ENCODE measurements at places on chromosomes 7 and 10.
A peak's percentile ranks its signal among the peaks of the same experiment; 100 is the strongest.

DNA sequence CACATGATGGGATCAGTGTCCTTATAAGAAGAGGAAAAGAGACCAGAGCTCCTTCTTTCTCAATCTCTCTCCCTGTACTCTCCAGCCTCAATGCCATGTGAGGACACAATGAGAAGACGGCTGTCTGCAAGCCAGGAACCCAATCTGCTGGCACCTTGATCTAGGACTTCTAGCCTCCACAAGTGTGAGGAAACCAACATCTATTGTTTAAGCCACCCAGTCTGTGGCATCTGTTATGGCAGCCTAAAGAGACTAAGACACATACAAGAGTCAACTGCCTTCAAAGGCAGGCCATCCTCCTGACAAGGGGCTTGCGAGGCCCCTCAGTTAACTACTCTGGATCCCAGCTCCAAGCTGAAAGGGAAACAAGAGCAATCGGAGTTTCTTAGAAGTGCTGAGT is 218.2 kb upstream of the FRMD4A start:
- DNase-seq = no peak

DNA sequence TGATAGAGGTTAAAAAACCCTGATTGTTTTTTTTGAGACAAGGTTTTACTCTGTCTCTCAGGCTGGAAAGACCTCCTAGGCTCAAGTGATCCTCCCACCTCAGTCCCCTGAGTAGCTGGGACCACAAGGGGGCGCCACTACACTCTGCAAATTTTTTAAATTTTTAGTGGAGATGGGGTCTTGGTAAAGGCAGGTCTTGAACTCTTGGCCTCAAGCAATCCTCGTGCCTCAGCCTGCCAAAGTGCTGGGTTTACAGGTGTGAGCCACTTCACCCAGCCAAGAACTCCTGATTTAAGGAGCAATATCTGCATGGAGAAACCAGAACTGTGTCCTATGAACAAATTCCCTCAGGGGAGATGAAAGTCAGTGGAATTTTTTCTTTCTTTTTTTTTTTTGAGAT is 7.3 kb upstream of the KLHDC10 start:
- DNase-seq = peak; percentile 54

- DNase-seq = no peak
Measured at GRCh38 chr7:151003572-151003971, 12.8 kb downstream of the NOS3 start.

DNA sequence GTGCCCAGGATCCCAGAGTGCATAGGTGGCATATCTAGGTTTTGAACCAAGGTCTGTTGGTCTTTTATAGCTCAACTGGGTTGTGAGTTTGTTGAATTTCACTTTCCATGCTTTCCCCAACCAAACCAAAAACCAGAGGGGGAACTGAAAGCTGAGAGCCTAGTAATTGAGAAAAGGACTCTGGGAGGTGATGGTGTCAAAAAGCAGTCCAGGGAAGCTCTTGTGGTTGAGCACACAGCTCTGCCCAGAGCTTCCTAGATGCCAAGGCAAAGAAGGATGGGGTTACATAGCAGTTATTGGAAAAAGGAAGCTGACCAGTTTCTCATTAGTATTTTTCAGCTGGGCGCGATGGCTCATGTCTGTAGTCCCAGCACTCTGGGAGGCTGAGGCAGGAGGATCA is 9.9 kb downstream of the POR start:
- DNase-seq = no peak

GRCh38 chr10:105146436-105146835 is 505.3 kb downstream of the SORCS3 start:
- no peak for DNase-seq

- no peak for DNase-seq
Measured at GRCh38 chr10:103695584-103696005, 159.8 kb downstream of the SH3PXD2A start.

- DNase-seq = no peak
Measured at GRCh38 chr7:143924851-143925250, 10.2 kb upstream of the OR2F2 start.

DNA sequence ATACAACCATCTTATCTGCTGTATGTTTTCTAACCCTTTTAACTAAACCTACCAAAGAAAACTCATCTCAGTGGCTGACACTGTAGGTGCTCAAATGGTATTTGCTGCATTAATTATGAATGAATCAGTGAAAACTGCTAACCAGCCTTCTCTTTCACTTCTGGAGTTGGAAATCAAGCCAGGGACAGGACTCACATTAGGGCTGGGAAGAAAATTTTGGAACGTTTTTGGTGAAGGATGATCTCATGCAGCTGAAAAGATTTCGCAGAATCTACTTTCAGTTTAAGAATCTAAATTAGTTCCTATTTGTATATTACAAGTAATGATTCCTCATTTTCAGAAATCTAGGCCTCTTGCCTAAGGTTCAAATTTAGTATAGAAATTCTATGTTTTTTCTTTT is 12.9 kb downstream of the MTPN start:
- no peak for DNase-seq

DNA sequence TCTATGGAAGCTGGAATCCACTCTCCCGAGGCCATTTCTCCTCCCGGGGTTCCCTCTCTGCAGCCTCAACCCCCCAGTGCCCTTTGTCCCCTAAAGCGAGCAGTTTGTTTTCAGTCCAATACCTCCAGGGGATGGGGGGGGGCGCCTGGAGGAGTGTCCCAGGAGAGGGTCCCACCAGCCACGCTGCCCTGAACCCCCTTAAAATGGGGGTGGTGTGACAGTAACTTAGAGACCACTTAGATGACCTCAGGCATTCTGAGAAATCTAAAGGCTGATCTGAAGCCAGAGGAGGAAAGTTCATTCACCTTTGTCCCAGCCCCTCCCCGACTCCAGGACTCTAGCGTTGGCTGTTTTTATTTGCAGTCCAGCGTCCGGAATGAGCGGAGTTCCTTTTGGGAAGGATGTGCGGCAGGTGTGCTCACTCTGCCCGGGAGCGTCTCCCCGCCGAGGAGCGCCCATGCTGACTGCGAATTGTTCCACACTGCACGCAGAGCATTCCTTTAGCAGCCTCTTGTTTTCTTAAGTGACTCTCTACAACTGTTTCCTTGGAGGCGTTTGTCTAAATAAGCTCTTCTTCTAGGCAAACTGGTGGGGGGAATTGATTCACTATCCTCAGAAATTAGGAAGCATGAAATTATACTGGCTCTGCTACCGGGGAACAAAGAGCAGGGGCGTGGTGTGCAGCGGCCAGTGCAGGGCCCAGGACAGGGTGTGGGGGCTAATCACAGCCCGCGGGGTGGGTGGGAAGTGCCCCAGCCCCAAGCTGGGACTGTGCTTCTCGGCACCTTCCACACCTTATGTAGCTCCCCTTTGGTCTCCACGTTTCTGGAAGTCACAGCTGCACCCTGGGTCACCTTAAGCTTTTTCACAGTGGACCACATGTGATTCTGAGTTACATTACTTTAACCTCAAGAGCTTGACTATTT is 46.3 kb downstream of the SYPL1 start:
- no peak for DNase-seq

DNA sequence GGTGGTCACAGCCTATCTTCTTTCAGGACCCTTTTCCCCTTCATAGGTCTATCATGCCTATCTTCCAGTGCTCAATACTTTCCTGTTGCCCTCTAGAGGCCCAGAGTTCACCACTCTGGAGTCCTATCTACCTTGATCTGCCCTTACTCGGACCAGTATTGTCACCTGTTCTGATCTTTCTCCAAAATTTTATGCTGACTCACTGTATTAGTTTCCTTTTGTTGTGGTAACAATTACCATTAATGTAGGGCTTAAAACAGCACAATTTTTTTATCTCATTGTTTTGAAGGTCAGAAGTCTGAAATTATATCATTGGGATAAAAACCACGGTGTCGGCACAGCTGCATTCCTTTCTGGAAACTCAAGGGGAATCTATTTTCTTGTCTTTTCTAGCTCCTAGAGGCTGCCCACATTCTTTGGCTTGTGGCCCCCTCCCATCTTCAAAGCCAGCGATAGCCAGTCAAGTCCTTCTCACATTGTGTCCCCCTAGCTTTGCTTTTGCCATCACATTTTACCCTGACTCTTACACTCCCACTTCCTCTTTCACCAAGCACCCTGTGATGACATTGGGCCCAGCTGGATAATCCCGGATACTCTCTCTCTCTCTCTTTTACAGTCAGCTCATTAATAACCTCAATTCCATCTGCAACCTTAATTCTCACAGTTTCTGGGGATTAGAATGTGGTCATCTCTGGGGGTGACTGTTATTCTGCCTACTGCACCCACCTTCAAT is 54.6 kb downstream of the TFAM start:
- no peak for DNase-seq

DNA sequence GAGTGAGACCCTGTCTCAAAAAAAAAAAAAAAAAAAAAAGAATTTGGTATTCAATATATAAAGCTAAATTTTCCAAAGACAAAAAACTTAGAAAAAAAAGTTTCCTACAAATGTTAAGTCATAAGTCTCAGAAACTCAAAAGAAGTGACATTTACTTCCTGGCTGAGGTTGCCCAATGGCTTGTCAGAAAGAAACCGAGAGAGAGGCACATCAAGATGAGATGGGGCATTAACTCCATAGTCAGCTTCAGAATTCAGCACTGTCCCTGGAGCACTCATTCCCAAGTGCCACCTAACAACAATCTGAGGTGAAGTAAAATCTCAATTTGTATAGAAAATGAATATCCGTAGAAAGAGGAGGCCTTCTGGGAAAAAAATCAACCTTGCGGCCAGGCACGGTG is 6.8 kb upstream of the SPOCK2 start:
- no peak for DNase-seq

- DNase-seq = no peak
Measured at GRCh38 chr7:78576236-78576635, 777.7 kb downstream of the PHTF2 start.

All from activated T-helper 1 cell treated with anti-CD3 and anti-CD28 coated beads, Interleukin-2, amount 50 U/mL, for 16 hours (primary cell).